Stomach (tissue), 19 donors: ENCODE measurements at places on chromosomes 7 and 10.

GRCh38 chr7:30330134-30331111, 46.0 kb downstream of the ZNRF2 start:
- DNase-seq, result peak; percentile 53

- no peak for DNase-seq
These were observed 22.2 kb downstream of the AZGP1 start for GRCh38 chr7:99953649-99954048.

- no peak for DNase-seq
These were observed 209.6 kb upstream of the VWC2 start for GRCh38 chr7:49563693-49564378.

GRCh38 chr7:77960336-77960735, 161.8 kb downstream of the PHTF2 start:
- no peak for DNase-seq

- peak; percentile 85 for DNase-seq
These were observed 10.0 kb upstream of the CHCHD1 start for GRCh38 chr10:73771722-73772280.
